ENCODE measurements at places on chromosomes 7 and 10.

- H3K4me3 ChIP-seq, result peak overlapping the region; percentile 10
- H3K4me1 ChIP-seq, result peaks cover 32% of the 10 kb centered on the region
- H3K27ac ChIP-seq, result peak overlapping the region; percentile 42
- peaks cover 7% of the 10 kb centered on the region for H3K27me3 ChIP-seq
Measured at GRCh38 chr7:151744656-151745638, 132.0 kb downstream of the PRKAG2 start.

GRCh38 chr7:77888998-77889397 lies 90.4 kb downstream of the PHTF2 start:
- H3K27ac ChIP-seq, result peak overlapping the region; percentile 87
- no peaks in the 10 kb centered on the region for H3K27me3 ChIP-seq
- DNase-seq, result no peak
- H3K4me1 ChIP-seq, result peaks cover 34% of the 10 kb centered on the region
- no peak overlapping the region for H3K4me3 ChIP-seq

GRCh38 chr10:70162892-70163201 lies 7.5 kb downstream of the SAR1A start:
- H3K27me3 ChIP-seq, result no peaks in the 10 kb centered on the region
- H3K4me3 ChIP-seq, result peak overlapping the region; percentile 22

DNA sequence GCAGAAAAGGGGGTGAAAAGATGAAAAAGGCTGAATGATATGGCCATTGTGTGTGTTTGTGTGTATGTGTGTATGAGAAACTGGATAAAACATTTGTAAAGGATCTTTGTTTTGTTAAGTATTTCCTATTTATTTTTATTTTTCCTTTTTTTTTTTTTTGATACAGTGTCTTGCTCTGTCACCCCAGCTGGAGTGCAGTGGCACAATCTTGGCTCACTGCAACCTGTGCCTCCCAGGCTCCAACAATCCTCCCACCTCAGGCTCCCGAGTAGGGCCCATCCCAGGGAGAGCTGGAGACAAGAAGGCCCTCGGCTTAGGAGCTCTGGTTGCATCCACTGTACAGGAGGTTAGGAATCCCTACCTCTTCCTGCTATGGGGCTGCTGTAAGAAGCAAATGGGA lies 6.9 kb upstream of the CALML5 start:
- H3K4me3 ChIP-seq, result no peak overlapping the region
- peaks cover 21% of the 10 kb centered on the region for H3K27me3 ChIP-seq
- no peak for DNase-seq
- H3K4me1 ChIP-seq, result no peaks in the 10 kb centered on the region
- H3K27ac ChIP-seq, result no peak overlapping the region

- no peak overlapping the region for H3K27ac ChIP-seq
- no peak for DNase-seq
- H3K36me3 ChIP-seq, result 0 out of 2 replicates have a peak, but pooled peaks cover 4% of the 10 kb centered on the region
- peaks cover 3% of the 10 kb centered on the region for H3K27me3 ChIP-seq
Measured at GRCh38 chr10:88693392-88694020, 12.5 kb upstream of the LIPK start.

DNA sequence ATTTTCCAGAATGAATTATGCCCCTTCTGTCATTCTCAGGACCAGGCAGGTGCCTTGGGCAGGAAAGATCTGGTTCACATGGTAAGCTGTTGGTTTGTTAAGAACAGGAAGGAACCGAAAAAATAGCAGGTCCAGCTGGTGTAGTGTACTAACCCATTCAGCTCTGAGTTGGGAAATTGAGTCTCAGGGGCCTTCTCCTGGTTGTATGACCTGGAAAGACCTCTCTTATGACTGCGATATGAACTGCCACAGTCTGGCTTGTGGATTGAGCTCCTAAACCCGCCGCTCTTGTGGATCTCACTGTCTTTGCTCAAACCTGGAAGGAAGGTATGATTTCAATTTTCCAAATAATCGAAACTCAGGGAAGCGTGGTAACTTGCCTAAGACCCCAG lies 4.5 kb downstream of the LRIT1 start:
- no peaks in the 10 kb centered on the region for H3K4me1 ChIP-seq
- peaks cover 24% of the 10 kb centered on the region for H3K27me3 ChIP-seq
- DNase-seq, result no peak
- no peak overlapping the region for H3K4me3 ChIP-seq

DNA sequence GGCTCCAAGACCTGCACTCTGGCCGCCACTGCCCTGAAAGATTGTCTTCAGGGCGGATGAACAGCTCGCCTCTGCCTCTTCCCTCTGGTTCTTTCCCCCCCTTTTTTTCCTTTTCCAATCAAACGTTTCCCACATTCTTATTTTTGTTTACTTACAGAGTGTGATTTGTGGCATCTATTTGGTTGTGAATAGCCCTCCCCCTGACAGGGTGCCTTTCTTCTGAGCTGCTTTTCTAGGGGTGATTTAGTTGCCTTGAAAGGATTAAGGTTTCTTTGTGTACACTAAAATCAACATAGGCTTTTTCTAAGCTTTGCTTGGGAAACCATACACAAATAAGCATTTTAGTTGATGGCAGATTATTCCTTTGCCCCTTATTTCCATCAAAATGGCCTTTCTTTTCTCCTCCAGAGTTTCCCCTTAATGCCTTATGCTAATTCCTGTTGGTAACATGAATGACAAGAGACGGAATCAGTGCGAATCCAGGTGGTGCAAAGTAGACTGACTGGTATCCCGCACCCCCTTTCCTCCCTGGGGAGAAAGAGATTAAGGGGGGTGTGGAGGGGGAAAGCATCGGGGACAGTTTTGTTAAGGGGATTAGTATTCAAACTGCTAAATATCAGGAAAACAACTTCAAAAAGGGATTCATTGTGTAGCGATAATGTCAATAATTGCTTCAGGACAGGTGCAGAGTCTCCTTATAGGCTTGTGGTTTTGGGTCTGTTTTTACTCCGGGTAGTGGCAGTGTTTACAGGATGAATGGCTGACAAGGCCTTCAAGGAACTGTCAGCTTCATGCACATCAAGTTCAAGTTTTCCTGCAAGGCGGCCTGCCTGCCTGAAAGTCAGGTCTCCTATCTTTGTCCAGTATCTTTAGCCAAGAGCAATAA lies 431.6 kb upstream of the GALNT17 start:
- no peak overlapping the region for H3K4me3 ChIP-seq
- H3K27me3 ChIP-seq, result peaks cover 17% of the 10 kb centered on the region
- H3K36me3 ChIP-seq, result no peaks in the 10 kb centered on the region
- no peak overlapping the region for H3K27ac ChIP-seq
- DNase-seq, result no peak
- no peaks in the 10 kb centered on the region for H3K4me1 ChIP-seq

DNA sequence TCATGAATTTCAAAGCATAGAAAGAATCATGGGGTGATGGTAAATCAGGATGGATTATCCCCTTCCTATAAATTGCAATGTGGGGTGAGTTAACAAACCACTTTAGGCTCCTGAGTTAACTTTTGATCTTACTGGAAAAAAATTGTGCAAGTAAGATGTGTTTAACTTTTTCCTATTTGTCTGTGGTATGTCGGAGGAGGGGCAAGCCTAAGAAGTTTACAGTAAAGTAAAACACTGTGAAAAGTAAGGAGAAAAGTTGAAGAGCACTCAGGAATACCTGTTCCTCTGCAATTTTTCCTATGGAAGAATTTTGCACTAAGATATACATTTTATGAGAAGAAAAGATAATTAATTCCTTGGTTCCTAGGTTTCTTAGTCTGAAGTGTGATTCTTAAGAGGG lies 44.4 kb downstream of the IFIT5 start:
- H3K27ac ChIP-seq, result peak overlapping the region; percentile 30
- H3K36me3 ChIP-seq, result no peaks in the 10 kb centered on the region
- H3K27me3 ChIP-seq, result no peaks in the 10 kb centered on the region
- H3K4me3 ChIP-seq, result peak overlapping the region; percentile 70
- H3K4me1 ChIP-seq, result peaks cover 32% of the 10 kb centered on the region

DNA sequence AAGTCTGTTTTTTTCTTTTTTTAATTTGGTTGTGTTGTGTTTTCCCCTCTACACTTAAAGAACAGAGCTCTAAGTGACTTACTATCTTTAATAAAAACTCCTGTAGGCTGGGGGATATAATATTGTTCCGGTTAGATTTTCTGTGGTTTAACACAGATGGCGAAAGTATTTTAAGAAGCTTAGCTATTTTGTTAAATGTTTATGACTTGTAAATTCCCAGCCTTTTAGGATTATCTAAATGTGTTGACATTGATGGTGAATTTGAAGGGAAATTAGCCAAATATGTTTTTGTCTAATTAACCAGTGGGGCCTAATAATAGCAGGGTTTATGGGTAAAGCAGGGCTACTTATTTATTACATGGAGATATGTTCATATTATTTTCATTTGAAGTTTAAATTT lies 538.5 kb downstream of the INHBA start:
- DNase-seq, result peak; percentile 24
- H3K36me3 ChIP-seq, result no peaks in the 10 kb centered on the region
- H3K27me3 ChIP-seq, result no peaks in the 10 kb centered on the region
- H3K27ac ChIP-seq, result no peak overlapping the region
- H3K4me3 ChIP-seq, result no peak overlapping the region
- peaks cover 14% of the 10 kb centered on the region for H3K4me1 ChIP-seq

GRCh38 chr7:18201350-18201749 lies 173.7 kb upstream of the PRPS1L1 start:
- H3K27ac ChIP-seq, result no peak overlapping the region
- H3K27me3 ChIP-seq, result no peaks in the 10 kb centered on the region
- H3K4me3 ChIP-seq, result no peak overlapping the region
- no peak for DNase-seq
- H3K36me3 ChIP-seq, result no peaks in the 10 kb centered on the region
- no peaks in the 10 kb centered on the region for H3K4me1 ChIP-seq

Measured in HFFc6 (cell line).